ENCODE measurements at places on chromosomes 12 and 14.

- no peak for DNase-seq
These were observed 9.1 kb downstream of the BTBD6 start for GRCh38 chr14:105257464-105257863.

DNA sequence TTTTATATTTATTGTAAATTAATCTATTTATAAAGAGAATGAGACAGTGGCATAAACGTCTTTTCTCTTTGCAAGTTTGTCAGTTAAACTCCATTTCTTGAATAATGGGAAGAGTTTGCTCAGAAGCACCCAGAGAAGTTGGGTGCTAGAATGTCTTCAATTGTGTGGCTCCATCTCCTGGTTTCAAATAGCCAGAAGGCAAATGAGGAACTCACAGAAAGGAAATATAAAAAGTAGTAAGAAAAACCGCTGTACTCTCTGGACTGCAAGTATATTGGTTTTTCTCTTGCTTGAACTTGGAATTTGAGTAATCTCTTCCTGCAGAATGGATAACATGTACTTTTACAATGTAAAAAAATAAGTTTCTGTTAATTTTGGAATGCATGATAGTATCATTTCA is 217.5 kb downstream of the DPY19L2 start:
- no peak for DNase-seq

GRCh38 chr14:102774391-102775153 is 2.7 kb upstream of the TRAF3 start:
- no peak for DNase-seq

DNA sequence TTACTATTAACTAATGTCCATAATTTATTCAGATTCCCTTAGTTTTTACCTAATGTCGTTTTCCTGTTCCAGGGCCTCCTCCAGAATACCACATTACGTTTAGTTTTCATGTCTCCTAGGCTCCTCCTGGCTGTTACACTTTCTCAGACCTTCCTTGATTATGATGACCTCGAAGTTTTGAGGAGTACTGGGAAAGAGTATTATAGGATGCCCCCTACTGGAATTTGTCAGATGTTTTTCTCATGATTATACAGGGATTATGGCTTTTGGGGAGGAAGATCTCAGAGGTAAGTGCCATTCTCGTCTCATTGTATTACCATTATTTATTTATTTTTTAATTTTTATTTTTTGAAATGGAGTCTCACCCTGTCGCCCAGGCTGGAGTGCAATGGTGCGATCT is 17.7 kb upstream of the C1S start:
- DNase-seq, result no peak

GRCh38 chr14:101991352-101991751 is 27.0 kb downstream of the DYNC1H1 start:
- DNase-seq, result no peak

DNA sequence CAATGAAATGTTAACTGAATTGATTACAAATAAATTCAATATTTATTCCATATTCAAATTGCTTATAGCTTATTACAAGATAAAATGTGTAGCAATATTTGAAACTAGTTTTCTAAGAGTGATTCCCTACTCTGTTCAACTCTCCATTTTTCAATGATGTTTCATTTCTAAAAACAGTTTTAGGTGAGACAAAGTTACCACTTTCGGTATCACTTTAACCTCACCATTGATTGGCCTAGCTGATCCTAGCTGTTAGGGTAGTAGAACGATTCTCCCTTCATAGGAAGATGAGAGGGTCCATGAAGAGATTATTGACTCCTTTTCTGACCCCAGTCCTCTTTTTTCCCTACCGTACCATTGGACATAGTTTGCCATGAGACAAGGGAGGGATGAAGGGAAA is 373.3 kb downstream of the PRKD1 start:
- no peak for DNase-seq

- DNase-seq, result no peak
These were observed 4.9 kb downstream of the B4GALNT3 start for GRCh38 chr12:464484-465267.

DNA sequence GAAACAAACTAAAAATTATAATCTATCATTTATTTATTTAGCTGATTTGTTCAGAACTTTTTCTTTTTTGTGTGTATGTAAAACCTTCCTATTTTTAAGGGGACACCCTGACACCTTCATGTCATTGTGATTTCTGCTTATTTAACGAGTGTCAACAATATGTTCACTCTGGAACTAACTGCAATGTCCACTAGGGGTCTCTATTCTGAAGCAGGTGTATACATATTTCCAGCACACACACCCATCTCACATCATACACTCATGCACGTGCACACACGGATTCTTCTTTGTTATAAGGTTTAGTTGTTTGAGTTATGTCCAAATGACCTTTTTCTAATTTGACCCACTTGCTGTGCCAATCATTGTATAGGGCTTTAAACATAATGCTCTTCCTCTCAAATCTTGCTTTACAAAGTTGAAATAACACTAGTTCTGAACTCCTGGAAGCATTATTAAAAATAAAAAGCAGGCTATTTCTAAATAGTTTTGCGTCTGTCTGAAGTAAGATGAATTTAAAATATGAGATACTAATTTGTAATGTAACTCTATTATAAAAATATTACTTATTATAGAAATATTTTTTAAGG is 15.5 kb downstream of the E2F7 start:
- no peak for DNase-seq

DNA sequence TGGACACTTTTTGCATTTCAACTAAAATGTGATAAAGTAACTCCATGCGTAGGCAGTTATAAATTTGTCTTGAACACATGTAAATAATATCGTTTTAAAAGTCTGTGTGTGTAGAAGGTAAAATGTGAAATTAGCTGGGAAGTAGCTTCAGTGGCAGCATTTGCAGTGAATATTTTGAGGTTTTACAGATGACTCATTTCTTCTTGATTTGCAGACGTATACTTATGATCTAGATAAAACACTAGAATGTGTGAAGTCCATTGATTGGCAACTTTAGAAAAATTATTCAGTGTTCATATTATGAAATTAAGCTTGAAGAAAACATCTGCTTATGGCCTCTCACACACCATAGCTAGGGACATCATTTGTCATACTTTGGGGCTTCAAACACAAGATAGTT is 788.6 kb upstream of the NOVA1 start:
- no peak for DNase-seq

GRCh38 chr14:71175491-71175890 is 268.2 kb downstream of the PCNX1 start:
- no peak for DNase-seq

- DNase-seq, result no peak
These were observed 202.5 kb downstream of the VRK1 start for GRCh38 chr14:96999654-97000155.

DNA sequence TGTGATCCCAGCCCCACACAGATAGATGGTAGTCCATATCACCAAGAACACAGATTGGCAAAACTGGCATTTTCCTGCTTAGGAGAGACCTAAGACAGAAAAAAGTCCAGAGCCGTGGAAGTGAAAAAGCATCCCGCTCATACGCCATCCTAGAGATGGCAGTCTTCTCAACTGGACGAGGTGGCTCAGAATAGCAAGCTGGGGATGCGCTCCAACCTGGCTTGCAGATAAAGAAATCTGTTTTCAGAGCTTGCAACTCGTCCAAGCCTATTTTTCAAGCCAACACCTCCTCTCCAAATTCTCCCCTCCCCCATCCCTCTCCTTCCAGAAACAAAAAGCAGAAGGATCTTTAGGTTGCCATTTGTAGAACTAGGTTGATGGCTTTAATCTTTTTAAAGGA is 74.3 kb upstream of the OTX2 start:
- DNase-seq, result no peak

GRCh38 chr14:21308479-21309237 is 28.8 kb downstream of the RPGRIP1 start:
- DNase-seq, result peak; percentile 89

DNA sequence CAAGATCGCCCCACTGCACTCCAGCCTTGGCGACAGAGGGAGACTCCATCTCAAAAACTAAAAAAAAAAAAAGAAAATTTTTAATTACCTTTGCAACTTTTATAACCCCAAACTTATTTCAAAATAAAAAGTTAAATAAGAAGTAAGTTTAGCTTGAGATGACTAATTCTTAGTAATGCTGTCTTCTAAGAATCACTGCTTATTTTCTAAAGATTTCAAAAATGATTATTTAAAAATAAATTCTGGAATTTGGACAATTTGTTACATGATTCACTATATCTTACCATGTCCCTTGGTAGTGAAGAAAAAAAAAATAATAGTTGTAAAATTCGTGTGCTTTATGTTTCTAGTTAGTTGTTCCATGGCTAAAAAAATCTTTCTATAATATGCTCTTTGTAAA is 11.6 kb upstream of the HECTD1 start:
- DNase-seq, result no peak

GRCh38 chr14:88554457-88555286 is at the start of gene PTPN21:
Gene PTPN21, minus strand, starts transcription at chr14:88555007. Its CDS starts 4,590 bp downstream, at chr14:88550417.
- peak; percentile 87 for DNase-seq

DNA sequence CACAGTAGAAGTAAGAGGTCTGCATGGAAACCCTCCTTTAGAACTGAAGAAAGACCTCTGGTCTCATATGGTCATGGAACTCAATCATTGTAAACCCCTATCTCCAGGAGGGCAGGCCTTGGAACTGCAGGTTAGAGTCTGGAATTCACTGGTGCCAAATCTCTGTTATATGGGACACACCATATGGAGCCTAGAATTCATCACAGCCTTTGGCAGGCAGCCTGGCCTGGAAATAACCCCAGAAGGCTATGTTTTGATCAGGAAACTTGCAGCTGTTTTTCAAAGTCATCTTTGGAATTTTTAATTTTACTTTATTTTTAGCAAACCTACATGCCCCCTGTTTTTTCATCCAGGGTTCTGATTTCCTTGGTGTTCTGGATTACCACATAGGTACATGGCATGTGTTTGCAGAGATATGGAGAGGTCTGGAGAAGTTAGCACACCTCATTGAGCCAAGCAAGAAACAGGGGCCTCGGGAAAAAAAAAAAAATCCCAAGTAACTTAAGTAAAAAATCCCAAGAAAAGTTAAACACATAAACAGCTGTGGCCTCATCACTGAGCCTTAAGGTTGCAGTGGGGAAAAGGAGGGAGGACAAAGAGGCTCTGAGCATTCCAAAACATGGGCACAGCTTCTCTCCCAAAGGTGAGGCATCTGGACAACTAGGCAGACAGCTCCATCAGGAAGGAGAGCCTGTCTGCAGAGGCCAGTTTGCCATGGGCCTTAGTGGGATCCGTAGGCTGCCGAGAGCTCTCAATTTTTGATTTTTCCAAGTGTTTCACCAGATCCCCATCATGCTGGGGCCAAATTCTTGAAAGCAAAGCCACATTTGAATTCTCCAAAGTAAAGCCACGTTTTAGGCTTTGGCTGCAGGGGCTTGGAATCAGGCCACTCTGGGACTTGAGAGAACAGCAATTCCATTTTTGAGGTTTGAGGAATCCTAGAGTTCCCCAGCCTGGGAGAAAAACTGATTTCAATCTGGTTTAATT is 339.6 kb upstream of the TBX3 start:
- DNase-seq, result no peak

Data from ecto neural progenitor cell (in vitro differentiated cells).